ENCODE measurements at places on chromosomes 5 and 9.

DNA sequence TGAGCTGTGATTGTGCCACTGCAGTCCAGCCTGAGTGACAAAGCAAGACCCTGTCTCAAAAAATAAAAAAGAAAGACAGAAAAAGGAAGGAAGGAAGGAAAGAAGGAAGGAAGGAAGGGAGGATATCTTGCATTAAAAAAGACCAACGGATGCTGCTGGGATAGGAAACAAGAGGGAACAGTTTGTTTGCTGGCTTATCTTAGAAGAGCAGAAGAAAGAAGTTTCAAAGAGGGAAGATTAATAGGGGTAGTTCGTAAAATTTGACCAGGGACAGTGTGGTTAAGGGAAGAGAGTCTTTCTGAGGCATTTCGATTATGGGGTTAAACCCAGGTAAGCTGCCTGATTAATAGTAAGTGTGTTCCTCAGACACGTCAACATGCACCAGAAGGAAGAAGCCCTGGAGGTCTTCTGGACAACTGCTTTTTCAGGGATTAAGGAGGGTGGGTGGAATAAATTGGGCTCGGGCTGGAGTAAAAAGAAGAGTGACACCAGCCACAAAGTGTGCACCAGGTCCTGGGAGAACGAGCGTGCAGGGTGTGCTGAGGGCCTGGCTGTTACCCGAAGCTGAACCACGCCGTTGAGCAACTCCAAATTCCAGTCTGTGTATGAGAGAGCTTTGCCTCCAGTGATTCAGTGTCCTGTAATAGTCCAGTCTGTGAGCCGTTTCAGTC is 24.8 kb downstream of the FYB1 start:
- no peak for DNase-seq

- no peak for DNase-seq
These were observed 25.1 kb upstream of the SHB start for GRCh38 chr9:38094165-38094564.

DNA sequence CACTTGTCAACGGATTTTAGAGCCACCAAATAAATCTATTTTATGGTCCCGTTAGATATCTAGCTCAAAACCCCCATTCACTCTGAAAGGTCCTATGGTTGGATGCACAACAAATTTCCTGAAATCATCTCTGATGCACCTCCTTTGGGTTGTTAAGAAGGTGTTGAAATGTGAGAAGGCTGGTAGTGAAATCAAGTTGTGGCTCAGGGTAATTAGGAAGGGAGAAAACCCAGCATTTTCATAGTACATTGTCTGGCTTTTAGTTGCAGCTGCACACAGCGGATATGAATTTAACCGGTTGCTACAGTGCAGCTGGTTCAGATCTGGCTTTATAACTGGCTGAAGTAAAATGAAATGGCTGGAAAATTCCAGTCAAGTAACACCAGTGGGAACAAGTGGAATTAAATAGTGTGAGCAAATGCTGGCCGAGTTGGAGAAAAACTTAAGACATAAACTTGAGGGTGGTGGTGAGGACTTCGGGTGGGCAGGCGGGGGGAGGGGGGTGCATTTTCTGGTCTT is 17.6 kb downstream of the RGMB start:
- no peak for DNase-seq

- no peak for DNase-seq
These were observed 46.6 kb upstream of the OLFM1 start for GRCh38 chr9:135040892-135041291.

DNA sequence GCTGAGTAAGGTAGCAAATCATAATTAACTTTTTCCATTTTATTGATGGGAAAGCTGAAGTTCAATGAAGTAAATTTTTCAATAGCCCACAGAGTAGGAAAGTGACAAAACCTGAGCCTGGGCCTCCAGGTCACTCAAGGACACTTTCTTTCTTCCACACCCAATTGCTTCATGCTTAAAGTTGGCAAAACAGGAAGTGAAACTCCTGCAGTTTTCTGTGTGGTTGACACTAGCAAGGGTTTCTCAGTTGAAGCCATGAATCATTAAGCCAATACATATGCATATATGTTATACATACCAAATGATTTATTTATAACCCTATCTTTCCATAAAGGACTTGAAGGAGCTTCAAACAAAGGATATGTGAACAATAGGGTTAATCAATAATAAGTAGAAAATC is 13.9 kb downstream of the TLR4 start:
- no peak for DNase-seq
